ENCODE measurements at places on chromosomes 1 and 21.

GRCh38 chr1:60573121-60573520, 499.6 kb upstream of the C1orf87 start:
- no peak for DNase-seq

DNA sequence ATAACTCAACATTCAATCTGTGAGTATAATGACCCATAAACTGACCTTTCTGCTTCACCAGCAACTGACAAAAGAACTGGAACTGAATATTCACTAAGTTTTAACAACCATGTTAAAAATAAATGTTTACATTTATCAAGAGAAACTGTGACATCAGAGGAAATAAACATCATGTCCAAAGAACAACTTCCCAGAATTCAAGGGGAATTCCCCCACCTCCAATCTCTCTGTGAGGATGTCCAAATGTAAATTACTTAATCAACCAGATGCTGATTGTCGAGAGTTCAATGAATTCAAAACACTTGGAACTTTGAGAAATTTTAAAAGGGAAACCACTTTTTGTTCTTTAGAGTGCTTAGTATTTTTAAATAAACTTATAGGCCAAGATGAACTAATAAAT, 365.6 kb upstream of the ADGRL2 start:
- DNase-seq: no peak

GRCh38 chr1:33660244-33660643, 187.8 kb downstream of the ZSCAN20 start:
- no peak for DNase-seq

- DNase-seq: no peak
Measured at GRCh38 chr1:200780545-200781369, 42.1 kb downstream of the CAMSAP2 start.

GRCh38 chr1:196960854-196961253, 16.5 kb upstream of the CFHR5 start:
- DNase-seq: no peak

- DNase-seq: no peak
Measured at GRCh38 chr1:18324246-18324645, 156.5 kb upstream of the KLHDC7A start.

Measured in stimulated activated CD4-positive, alpha-beta T cell treated with anti-CD3 and anti-CD28 coated beads, TNF-alpha, amount 100 ng/mL, for 48 hours (primary cell).